ENCODE measurements at places on chromosomes 7 and 10. TPM values are rescaled to one million over a fixed set of nuclear protein-coding genes. Genes with fewer than 3 reads are reported as not detected.

DNA sequence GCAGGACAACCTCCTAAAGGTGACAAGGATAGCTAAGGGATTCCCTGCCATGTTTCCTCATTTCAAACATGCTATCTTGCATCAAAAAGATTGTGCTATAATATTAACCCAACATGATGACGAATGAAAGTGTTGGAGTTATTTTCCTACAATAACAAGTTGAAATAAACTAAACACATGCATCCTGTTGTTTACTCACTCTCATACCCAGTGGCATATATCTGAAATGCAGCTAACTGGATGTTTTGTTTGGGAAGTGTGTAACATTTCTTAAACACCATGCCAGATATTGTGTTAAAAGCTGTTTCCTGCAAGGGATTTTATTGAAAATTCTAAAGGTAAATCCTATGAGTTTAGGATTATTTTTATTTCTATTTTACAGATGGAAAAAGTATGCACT lies 139.6 kb downstream of the TFPI2 start:
- DNase-seq = no peak

DNA sequence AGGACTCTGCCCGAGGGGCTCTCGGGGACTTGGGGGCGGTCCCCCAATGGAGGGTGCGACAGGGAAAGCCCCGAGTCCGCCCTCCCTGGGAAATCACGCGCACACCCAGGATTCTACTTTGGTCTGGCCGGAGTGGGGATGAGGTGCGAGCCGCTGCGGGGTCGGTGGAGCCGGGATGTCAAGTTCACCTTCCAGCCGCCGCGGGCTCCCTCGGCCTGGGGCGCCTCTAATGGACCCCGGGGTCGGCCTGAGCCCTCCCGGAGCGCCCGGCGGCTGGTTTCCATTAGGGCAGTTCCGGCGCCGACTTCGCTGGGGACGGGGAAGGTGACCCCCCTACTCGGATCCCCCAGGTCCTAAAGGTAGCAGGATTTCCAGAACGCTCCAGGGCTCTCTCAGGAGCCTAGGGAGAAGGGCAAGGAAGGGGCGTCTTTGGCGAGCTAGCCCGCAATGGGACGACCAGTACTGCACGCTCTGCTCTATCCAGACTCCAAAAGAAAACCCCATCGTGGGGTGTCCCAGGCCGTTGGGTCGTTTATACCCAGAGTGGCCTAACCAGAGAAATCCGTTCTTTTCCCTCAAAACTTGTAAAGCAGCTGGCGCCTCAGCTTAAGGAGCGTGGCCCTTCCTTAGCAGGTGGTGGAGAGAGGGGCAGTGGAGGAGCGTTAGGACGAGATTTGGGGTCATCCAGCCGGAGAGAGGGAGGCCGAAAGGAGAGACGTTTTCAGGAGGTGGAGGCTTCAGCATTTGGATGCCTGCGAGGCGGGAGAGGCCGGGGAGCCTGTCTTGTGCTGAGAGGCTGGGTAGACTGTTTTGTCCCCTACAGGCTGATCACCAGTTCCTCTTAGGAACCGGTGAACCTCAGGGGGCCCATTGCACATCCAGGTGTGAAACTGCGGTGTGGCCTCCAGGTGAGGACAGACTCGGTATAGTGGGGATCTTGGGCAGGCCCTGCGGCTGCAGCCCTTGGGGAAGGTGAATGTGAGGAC lies 860 bp upstream of the WDR86 start:
- no peak for DNase-seq

GRCh38 chr10:27792216-27792615 lies 46.6 kb upstream of the MKX start:
- no peak for DNase-seq

Gene ARHGAP22
- total RNA-seq = not detected

Data from activated CD4-positive, alpha-beta memory T cell treated with anti-CD3 and anti-CD28 coated beads for 36 hours (primary cell).